ENCODE measurements at places on chromosomes 16 and 17.

- no peak for DNase-seq
Observed at GRCh38 chr17:79946352-79947231, 89.1 kb downstream of the TBC1D16 start.

DNA sequence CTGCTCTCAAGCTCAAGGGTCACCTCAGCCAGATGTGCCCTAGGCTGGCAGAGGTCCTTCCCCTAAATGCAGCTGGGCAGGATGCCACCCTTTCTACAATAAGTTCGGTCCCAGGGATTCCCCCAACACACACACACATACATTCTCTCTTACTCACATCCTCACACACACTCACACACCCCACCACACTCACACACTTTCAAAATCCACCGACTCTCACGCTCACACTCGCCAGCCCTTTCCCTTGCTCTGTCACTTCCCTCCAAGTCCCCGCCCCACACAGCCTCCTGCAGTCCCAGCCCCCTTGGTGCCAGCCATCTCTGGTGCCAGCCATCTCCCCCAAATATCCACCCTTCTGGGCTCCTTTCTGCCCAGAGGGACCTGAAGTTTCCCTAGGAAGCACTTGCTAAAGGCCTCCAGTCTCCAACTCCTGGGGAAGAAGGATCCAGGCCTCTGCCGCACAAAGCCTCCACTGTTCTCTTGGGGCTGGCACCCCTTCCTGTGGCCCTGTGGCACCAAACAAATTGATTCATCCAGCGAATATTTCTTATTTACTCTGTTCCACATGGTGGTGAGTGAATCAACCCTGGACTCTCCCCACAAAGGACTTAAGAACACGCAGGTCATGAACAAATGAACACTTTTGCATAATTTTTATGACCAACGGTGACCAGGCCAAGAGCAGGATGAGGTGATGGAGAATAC lies 3.8 kb upstream of the USP36 start:
- DNase-seq: no peak

DNA sequence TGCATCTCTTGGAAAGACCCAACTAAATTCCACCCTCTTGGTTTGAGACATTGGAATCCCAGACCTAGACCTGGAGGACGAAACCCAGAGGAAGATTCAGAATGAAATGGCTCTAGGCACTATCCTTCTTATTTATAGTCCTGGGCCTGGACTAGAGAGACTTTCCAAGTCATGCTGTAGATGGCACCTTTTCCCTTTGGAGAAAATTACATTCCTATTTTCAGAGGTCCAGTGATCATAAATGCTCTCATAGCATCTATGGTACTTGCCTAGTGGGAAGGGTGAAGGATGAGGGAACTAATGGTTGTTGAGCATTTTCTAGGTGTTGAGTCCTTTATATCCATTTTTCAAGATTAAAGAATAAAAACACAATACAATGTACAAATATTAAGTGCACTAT lies 37.1 kb downstream of the SPACA3 start:
- DNase-seq: no peak

DNA sequence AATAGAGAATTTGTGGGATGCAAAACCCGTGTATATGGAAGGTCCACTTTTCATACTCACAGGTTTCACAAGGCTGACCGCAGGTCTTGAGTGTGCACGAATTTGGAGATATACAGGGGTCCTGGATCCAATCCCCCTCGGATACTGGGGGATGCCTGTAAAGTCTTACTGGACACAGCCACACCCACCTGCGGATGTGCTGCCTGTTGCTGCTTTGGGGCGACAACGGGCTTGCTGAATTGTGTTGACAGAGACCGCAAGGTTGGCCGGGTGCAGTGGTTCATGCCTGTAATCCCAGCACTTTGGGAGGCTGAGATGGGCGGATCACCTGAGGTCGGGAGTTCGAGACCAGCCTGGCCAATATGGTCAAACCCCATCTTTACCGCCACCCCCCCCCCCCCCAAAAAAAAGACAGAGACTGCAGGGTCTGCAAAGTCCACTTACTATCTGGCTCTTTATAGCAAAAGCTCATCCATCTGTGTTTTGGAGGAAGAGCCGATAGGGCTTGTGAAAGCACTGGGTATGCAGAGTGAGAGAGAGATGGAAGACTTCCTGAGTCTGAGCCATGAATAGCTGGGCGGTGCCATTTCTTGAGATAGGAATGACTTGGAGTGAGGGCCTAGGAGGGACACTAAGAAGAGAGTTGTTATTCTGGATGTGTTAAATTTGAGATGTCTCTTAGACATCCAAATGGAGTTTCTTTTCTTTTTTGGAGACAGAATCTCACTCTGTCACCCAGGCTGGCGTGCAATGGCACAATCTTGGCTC lies 6.4 kb upstream of the COG1 start:
- no peak for DNase-seq

DNA sequence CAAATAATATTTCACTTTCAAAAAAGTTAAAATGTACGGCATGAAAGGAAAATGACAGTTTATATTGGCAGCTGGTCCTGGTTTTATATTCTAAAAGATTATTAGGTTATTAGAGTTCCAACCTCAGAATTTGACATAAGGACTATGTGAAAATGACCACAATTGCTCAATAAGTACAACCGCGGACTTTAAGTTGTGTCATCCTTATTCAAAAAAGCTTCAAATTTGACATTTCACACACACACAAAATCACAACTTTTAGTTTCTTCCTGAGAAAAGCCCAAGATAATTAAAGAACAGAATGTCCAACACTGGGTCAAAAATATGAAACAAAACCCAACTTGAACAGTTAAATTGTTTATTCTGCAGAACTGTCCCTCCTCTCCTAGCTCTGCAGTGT lies 133.2 kb upstream of the AXIN2 start:
- no peak for DNase-seq

DNA sequence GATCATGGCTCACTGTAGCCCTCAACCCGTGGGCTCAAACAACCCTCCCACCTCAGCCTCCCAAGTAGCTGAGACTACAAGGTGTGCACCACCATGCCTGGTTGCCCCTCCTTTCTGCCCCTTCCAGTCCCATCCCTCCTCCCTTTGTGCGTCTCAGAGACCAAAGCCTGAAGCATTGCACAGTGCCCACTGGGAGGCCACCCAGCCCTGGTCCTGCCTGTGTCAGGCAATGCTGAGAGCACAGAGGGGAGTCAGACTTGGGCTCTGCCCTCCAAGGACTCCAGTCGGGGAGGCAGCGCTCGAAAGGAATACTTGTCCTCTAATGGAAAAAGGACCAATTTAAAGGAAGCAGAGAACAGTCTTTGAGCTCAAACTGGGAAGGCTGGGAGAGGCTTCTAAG lies 20.4 kb downstream of the RAI1 start:
- no peak for DNase-seq

DNA sequence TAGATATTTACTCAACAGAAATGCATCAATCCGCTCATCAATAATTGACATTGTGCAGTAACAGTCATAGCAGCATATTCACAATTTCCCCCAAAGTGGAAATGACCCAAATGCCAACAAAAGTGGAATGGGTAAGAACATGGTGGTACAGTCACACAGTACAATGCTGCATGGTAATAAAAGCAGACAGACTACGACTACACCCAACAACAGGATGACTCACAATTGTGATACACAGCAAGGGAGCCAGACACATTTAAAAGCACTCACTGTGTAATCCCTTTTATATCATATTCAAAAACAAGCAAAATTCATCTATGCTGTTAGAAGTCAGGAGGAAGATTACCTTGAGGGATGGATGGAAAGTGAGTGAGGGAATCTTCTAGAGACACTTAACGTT lies 76.5 kb upstream of the NUDT7 start:
- no peak for DNase-seq

DNA sequence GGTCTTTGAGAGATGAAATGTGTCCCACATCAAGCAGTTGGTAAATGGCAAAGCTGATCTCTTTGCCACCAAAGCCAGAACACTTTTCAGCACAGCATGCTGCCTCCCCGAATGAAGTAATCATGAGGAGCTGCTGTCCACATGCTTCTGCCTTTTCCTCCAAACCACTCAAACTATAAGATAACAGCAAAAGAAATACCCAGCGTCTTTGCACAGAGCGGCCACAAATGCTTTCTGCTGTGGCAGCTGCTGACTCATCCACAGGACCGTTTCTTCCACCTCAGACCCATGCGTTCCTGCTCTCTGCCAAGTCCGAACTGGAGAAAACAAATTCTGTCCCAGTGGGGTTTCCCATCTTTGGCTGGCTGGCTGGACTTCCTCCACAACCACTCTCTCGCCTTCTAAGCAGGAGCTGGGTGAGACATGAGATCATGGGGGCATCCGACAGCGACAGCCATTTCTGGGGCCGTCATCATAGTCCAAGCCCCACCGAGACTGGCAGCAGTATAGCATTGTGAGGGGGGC lies 27.1 kb downstream of the TBC1D3B start:
- DNase-seq: no peak

DNA sequence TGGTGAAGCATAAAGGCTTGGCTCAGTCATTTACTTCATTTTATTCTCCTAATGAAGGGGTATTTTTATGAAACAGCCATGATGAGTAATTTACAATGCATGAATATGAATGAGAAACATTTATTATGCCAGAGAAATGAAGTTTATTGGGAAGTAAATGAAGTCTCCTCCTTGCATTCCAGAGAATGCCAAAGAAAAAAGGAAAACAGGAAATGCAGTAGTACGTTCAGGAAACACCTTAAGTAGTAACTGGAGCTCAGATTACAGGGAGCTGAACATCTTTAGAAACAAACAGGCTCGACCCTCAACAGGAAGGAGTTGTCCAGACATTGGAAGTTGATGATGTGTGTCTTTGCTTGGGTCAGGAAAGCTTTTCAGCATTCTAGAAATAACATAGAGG lies 4.6 kb downstream of the KRT34 start:
- no peak for DNase-seq

GRCh38 chr17:53278466-53278865 lies 544.3 kb upstream of the KIF2B start:
- no peak for DNase-seq

GRCh38 chr17:82242977-82243647 lies 14.3 kb downstream of the SLC16A3 start:
- no peak for DNase-seq

DNA sequence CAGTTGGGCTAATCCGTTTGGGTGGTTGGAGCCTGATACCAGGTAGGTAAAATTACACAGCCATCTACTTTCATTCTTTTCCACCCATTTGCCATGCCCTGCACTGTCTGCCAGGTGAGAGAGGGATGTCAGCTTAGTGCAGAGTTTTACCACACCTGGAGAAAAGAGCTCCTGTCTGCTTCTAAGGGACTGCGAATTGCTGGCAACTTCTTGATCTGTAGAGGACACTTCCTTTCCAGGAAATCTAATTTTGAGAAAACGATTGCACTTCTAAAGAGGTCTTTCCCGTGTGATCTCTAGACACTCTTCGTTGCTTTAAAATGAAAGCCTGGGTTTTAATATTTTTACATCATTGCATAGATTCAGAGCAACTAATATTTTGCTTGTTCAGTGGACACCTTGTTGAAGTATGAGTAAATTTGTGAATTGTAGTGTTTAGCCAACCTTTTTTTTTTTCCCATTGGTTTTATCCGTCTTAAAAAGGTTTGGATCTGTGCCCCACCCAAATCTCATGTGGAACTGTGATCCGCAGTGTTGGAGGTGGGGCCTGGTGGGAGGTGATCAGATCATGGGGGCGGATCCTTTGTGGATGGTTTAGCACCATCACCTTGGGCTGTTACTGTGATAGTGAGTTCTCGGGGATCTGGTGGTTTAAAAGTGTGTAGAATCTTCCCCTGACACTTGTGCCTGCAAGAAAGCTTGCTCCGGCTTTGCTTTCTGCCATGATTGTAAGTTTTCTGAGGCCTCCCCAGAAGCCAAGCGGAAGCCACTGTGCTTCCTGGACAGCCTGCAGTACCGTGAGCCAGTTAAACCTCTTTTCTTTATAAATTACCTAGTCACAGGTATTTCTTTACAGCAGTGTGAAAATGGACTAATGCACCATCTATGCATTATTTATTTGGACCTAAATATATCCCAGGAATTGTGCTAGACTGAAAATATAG lies 104.6 kb downstream of the PRKCA start:
- no peak for DNase-seq

GRCh38 chr16:79603055-79603454 lies 2.5 kb upstream of the MAF start:
- DNase-seq: no peak

GRCh38 chr17:29789196-29790170 lies 140.5 kb downstream of the SSH2 start:
- no peak for DNase-seq

- DNase-seq: no peak
Observed at GRCh38 chr16:24589997-24590396, 50.6 kb downstream of the RBBP6 start.

- no peak for DNase-seq
Observed at GRCh38 chr16:1159973-1160772, 7.3 kb downstream of the CACNA1H start.

GRCh38 chr17:69175625-69176456 lies 34.1 kb upstream of the ABCA6 start:
- DNase-seq: no peak

GRCh38 chr17:8387914-8388651 lies 5.1 kb upstream of the RPL26 start:
- no peak for DNase-seq

DNA sequence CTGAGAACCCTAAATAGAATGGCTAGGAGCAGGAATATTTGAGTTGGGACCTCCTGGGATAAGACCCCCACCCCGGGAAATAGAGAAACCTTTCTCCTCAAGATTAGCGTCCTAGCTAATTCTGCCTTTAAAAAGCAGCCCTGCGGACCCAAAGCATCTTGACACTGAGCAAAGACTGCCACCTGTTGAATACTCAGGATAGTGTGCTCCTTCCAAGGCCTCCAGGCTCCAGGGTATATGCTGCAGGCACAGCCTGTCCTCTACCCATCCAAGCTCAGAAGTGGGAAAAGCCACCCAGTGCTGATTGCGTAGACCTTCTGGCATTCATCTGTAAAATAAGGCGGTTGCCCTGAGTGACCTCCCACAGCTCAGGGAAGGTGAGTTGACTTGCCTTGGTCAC lies 456.2 kb upstream of the DYNLRB2 start:
- no peak for DNase-seq

- no peak for DNase-seq
Observed at GRCh38 chr16:28937222-28937876, 5.6 kb downstream of the CD19 start.

DNA sequence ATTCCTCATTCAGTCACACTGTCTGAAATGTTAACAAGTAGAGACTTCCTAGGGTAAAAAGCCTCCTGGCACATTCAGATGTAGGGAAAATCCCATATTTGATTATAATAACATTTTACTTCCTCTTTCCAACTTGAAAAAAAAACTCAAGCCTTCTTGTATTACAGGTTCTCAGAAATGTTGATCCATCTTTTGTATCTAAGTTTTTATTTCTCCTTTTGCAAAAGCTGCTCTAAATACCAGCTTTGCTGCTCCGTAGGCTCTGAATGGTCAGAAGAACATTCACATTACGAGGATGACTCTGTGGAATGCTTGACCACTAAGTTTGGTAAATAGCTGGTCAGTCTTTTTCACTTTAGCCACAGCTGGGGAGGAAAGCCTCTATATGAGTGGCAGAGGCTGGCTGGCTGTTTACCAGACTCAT lies 13.2 kb upstream of the HEATR6 start:
- no peak for DNase-seq

GRCh38 chr16:2507665-2508064 lies 6.1 kb upstream of the ATP6V0C start:
- DNase-seq: no peak

GRCh38 chr16:8565498-8565897 lies 24.8 kb downstream of the TMEM114 start:
- DNase-seq: no peak
